ENCODE measurements at places on chromosomes 7 and 10.

DNA sequence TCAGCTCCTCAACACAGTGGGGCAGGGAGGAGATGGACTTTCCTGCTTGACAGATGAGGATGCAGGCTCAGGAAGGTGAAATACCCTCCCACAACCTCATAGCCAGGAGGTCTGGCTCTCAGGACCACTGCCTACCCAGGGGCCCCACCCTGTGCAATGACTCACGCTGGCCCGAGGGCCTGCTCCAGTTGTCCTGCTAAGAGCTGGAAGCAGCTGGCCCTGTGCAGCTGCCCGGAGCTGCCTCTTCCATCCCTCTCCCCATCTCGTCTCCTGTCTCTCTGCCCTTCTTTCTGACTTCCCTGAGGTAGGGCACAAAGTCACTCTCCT, 123.9 kb downstream of the ZMIZ1 start:
- DNase-seq, result no peak

DNA sequence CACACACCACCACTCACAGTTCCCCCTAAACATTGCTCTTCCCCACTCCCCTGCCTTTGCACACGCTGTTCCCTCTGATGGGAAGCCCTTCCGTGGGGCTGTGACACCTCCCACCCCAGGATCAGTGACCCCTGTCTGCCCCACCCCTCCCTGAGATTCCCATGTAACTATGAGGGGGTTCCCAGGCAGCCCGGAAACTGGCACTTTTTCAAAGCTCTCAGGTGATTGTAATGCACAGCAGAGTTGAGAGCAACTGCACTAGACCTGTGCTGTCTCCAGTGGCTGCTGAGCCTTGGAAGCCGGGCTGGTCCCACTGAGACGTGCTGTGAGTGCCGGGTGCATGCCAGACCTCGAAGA, 29.8 kb downstream of the GPRIN2 start:
- no peak for DNase-seq

DNA sequence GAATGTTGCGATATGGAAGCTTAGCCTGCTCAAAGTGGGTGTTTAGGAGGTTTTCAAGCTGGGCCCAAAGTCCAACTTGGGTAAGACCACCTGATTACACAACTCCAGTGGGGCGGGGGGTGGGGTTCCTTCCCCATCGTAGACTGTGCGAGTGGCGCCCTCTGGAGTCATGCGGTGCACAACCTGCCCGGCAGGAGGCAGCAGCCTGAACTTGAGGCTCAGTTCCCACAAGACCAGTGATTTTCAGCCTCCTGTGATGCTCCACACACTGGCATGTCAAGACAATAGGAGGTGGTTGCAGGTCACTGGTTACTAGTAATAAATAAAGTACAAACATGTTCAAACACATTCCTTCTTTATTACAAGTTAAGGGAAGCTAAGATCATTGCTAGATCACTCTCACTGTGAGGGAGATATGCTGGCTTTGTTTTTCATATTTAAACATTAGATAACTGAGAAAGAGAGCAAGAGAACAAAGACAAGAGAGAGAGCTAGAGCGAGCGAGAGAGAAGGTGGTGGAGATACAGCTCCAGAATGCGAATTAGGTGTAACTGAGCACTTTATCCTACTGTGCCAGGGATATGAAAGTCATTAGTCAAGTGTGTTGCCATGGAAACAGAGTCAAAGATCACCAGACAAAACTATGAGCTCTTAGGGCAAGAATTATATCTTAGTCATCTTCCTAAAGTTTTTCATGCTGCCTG, 97.4 kb upstream of the BMPER start:
- no peak for DNase-seq

GRCh38 chr7:128131115-128131514, 99.9 kb upstream of the LRRC4 start:
- no peak for DNase-seq

DNA sequence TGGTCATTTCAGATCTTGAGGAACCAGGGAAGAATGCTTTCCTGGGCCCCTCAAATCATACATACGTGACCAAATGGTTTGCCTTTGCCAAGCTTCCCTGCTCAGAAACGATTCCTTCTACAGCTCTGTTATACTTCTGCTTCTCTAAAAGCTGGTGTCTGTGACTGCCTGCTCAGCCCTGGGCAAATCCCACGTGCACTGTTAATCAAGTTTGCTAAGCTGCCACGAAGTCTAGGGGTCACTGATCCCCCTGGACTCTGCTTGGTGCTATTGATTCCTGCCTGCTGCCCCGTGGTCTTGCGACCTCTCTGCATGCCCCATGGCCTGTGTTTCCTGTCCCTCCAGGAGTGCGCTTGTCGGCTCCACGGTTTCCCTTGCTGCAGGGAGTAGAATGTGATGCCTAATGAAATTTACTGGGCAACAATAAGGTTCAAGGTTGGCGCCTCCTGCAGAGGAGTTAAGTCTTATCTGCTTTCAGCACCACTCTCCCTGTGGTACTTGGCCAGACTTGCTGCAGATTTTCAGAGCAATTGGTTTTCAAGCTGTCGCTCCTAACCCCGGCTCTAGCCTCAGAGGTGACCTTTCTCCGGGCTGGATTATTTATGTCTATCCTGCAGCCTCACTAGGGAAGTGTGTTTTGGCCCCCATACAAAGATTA, 201.6 kb upstream of the FZD8 start:
- no peak for DNase-seq

DNA sequence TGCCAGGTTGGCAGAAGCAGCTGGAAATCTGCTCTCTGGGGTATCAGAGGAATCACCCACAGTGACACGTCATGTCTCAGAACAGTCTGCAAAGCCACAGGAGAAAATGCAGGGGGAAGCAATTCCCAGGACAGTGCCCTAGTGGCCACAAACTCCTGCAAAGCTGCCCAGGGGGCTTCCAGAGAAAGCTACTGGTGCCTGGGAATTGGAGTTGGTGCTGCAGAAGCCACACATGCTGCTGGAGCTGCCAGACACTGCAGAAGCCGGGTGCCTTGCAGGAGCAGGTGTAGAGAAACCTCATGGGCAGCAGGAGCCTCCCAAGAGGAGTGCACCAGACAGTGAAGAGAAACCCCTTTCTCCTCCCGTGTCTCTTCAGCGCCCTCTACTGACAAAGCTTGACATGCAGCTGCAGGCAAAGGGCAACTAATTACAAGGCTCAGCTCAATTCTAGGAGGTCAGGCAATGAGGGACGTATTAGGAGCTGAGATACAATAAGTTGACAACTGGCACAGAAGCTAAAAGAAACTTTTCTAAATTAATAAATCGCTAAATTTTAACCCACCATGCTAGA, 30.2 kb upstream of the NUB1 start:
- no peak for DNase-seq

- DNase-seq, result no peak
Measured at GRCh38 chr7:55534262-55534915, 37.9 kb downstream of the VOPP1 start.

GRCh38 chr10:74669210-74669609, 157.2 kb upstream of the KAT6B start:
- DNase-seq, result no peak

DNA sequence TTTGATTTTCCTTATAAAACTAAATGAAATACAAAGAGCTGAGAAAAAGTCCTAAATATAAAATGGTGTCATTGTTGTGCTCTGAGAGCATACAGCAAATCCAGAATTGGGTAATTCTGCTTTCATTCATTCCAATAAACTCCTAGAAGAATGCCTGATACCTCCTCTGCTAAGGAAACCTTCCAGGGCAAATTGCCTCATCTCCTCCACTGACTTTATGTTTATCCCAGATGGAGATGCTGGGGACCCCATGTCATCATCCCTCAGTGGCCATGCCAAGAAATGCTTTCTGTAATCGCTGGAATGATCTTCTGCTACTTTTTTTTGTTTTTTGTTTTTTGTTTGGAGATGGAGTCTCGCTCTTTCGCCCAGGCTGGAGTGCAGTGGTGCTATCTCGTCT, 119.3 kb upstream of the PRKCQ start:
- no peak for DNase-seq
